Activated T-cell treated with anti-CD3 and anti-CD28 coated beads for 1 hour (primary cell): ENCODE measurements at places on chromosomes 2 and 18.

DNA sequence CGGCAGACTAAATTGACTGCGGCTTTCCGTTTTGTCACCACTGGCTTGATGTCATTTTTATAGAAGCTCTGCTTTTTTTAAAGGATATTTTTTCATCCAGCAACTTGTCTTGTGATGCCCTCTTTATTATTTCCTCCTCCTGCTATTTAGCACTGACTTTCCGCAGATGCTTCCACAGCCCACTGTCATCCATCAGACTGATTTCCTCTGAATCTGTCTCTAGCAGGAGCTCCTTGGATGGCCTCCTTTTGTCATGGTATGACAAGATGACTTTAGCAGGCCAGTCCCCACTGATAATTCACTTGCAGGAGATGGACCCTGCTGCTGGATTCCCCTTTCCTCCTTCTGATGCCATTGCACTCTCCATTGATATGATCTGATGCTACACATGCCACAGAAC lies 454.6 kb downstream of the TSN start:
- DNase-seq: no peak

GRCh38 chr2:16204886-16205620 lies 264.7 kb downstream of the MYCN start:
- no peak for DNase-seq

GRCh38 chr2:22855761-22856184 lies 529.2 kb upstream of the KLHL29 start:
- no peak for DNase-seq

GRCh38 chr2:19700861-19701585 lies 200.8 kb downstream of the TTC32 start:
- no peak for DNase-seq

DNA sequence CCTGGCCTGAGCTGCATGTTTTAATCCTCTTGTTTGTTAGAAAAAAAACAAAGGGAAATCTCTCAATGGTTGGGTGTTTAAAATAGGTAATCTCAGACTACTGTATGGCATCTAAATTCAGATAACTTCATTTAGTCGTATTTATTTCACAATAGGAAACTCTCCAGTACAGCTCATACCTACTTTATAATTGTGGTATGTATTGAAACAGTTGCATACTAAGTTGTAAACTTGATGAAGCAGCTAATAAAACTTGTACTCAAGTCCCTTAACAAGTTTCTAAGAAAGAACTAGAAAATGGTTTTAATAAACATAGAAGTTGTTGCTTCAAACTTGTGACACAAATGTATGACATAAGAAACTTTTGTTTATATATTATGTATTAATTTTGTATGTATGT lies 334.5 kb downstream of the PTPRM start:
- DNase-seq: no peak

- no peak for DNase-seq
These were observed 17.4 kb downstream of the TTC39C start for GRCh38 chr18:24031916-24032315.

GRCh38 chr2:198116756-198117155 lies 312.4 kb downstream of the PLCL1 start:
- no peak for DNase-seq

DNA sequence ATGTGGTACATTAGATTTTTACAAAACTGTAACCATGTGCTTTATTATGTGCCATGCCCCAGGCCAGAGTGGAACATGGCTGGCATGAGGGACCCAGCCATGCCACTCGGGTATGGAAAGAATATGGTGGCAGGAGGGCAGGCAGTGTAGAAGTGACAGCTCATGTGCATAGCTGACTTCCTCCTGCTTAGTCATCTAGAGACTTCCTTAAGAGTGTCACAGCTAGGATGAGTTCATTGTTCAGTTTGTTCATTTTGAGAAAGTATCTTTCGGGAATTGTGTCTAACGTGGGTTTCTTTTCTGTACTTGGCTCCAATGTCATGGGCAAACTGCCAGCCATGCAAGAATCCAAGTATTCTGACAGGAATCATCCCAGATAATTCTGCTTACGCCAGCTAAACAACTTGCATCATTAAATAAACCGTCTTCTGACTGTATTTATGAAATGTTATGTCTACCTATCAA lies 94.3 kb upstream of the ITGB6 start:
- no peak for DNase-seq

- no peak for DNase-seq
These were observed 1860.6 kb upstream of the PIK3C3 start for GRCh38 chr18:40094441-40094840.

- no peak for DNase-seq
These were observed 138.4 kb upstream of the MYCN start for GRCh38 chr2:15801904-15802303.

- no peak for DNase-seq
These were observed 119.6 kb downstream of the SPOPL start for GRCh38 chr2:138621139-138621538.

GRCh38 chr2:45540942-45541341 lies 70.1 kb downstream of the SRBD1 start:
- no peak for DNase-seq

- DNase-seq: no peak
These were observed 91.8 kb downstream of the METTL8 start for GRCh38 chr2:171342067-171342413.

DNA sequence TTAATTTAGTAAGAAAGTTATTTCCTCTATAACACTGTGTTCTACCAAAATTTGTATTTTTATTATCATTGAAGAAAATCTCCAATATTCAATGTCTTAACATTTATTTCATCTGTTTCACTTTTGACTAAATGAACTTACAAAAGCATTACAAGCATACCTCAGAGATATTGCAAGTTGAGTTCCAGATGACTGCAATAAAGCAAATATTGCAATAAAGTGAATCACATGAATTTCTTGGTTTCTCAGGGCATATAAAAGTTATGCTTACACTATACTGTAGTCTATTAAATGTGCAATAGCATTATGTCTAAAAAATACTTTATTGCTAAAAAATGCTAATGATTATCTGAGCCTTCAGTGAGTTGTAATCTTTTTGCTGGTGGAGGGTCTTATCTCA lies 78.3 kb downstream of the TTC32 start:
- no peak for DNase-seq

- DNase-seq: no peak
These were observed 34.0 kb downstream of the TTLL4 start for GRCh38 chr2:218744615-218745014.

- no peak for DNase-seq
These were observed 10.9 kb downstream of the ITM2C start for GRCh38 chr2:230875347-230876315.

DNA sequence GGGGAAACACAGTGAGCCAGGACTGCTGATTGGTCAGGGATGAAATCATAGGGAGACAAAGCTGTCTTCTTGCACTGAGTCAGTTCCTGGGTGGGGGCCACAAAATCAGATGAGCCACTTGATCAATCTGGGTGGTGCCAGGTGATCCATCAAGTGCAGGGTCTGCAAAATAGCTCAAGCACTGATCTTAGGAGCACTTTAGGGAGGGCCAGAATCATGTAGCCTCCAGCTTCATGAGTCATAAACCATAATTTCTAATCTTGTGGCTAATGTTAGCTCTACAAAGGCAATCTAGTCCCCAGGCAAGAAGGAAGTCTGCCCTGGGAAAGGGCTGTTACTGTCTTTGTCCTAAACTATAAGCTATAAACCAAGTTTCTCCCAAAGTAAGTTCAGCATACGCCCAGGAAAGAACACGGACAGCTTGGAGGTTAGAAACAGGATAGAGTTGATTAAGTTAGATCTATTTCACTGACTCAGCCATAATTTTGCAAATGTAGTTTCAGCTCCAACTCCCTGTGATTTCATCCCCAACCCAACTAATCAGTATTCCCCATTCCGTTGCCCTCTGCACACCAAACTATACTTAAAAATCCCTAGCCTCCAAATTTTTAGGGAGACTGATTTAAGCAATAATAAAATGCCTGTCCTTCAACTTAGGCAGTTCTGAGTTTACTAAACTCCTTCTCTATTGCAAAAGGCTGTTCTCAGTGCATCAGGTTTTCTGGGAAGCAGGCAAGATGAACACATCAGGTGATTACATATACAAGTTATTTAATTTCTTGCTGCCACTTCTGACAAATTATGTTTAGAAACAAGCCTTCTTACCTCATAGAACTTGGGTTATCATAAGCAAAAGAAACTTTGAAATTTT lies 226.9 kb upstream of the SPOPL start:
- no peak for DNase-seq

GRCh38 chr2:144083211-144083610 lies 436.7 kb downstream of the ZEB2 start:
- DNase-seq: no peak

- DNase-seq: no peak
These were observed 83.8 kb downstream of the GATA6 start for GRCh38 chr18:22253156-22253555.

GRCh38 chr2:23544589-23545295 lies 159.8 kb downstream of the KLHL29 start:
- no peak for DNase-seq

- no peak for DNase-seq
These were observed 11.7 kb downstream of the KCTD1 start for GRCh38 chr18:26536664-26537063.

DNA sequence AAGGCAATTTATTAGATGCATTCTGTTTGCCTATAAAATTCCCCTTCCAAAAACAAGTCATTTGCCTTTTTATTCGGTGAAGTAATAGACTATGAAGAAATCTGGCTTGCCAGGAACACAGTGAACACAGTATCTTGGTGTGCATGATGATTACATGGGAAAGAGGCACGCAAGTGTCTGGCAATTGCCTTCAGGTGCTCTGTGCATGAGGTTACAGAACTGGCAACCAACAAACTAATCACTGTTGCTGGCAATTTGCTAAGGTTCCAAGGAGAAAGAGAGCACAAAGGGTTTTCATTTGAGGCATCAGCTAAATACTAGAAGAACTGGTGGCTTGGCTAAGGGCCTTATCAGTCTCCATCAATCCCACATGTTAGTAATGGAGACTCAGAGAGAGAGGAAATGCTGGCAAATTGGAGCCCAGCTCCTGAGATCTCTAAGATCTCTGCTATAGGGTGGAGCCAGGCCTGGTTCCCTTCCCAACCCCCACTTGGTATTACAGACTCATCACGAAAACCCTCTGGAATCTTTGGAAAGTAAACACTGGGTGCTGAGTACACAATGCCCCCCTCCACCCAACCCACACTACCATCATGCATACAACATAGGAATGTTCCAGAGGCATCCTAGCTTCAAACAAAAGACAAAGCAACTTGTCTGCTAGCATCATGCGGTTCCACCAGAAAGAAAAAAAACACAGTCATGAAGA lies 10.4 kb downstream of the RNF152 start:
- no peak for DNase-seq
